Right renal pelvis (tissue), 4 donors: ENCODE measurements at places on chromosomes 13 and 19.

- DNase-seq, result no peak
These were observed 10.6 kb downstream of the GPI start for GRCh38 chr19:34375598-34375997.

DNA sequence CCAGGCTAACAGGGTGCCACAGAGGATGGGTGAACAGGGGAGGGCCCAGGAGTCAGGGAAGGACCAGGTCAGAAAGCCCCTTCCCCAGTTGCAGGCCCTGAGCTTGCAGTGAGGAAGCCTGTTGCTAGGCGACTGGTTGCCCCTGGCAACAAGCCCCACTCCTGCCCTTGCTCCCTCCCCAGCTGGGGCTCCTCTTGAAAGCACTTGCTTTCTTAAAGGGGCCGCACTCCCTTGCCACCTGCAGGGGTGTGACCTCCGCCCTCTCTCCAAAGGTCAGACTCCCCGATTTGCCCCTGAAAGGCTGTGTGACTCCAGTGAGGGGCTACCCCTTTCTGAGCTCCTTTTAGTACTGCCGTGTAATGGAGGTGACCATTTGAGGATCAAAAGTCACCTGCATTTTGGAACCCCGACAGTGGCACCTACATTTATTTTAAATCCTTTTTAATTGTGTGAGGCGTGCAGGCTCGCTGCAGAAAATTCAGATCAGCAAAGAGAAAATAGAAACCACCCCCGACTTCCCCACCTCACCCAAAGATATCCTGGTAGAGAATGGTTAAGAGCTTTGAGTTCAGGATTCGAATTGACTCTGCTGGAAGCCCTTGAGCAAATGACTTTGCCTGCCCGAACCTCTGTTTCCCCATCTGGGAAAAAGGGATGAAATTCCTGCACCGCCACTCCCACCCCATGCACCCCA, 4.8 kb downstream of the FCHO1 start:
- DNase-seq, result no peak

GRCh38 chr13:40026741-40027140, 371.3 kb downstream of the COG6 start:
- no peak for DNase-seq

DNA sequence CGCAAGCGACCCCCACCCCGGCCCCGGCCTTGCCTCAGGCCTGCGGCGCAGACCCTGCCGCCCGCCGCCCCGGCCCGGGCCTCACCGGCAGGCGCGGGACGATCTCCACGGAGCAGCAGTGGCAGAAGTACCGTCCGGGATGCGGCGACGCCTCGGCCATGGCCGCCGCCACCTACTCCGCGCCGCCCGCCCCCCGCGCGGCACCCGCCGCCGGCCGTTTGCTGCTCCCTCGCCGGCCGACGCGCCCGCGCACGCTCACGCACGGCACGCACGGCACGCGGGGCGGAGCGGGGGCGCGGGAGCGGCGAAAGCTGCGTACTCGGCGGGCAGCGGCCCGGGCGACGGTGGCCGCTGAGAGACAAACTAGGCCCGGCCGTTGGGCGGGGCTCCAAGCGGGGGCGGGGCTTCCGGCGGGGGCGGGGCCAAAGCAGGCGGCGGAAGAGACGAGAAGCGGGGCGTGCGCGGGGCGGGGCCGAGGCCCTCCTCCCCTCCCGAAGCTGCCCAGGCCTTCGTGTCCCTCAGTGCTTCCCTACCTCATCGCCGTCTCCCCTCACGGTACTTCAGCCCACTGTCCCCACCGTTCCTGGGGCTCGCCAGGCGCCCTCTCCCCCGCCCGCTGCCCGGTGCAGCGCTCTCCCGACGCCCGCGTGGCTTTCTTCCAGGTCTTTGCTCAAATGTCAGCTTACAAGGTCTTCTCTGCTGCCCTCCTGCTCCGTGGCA, at the start of gene RNF126:
Gene RNF126 (minus strand): TSS at position 253 of the 720 bp plus-strand sequence. CDS start 93 bp downstream, at position 160.
- DNase-seq, result peak; percentile 78

DNA sequence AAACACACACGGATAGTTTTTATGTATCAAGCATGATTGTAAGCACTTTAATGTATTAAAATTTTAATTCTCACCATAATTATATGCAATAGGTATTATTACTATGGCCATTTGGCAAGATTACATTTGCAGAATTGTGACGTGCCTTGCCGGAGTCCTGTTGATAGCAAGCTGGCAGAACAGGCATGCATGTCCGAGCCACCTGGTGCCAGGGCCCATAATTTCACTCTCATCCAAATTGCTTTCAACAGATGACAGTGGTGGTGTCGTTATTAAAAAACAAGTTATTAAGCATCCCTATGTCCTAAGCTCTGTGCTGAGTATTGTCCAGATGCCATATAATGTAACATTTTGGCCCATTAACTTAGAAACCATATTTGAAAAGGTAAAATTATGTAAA, 374.3 kb downstream of the FOXO1 start:
- no peak for DNase-seq

DNA sequence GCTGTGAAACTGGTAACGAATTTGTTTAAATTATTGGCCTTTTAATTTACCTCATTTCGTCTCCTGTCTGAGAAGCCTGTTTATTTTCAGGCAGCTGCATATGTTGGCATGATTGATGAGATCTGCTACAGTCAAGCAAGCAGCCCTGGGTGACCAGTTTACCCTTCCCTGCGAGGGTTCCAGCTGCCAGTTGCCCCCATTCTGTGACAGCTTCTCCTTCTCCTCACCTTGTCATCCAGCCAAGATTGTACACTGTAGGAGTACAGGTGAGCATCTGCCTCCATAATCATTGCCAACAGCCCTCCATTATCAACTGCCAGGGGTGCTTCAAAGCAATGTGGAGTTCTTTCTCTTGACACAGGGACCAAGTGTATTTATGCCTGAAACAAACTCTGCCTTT, 1979.9 kb upstream of the PRR20A start:
- no peak for DNase-seq

DNA sequence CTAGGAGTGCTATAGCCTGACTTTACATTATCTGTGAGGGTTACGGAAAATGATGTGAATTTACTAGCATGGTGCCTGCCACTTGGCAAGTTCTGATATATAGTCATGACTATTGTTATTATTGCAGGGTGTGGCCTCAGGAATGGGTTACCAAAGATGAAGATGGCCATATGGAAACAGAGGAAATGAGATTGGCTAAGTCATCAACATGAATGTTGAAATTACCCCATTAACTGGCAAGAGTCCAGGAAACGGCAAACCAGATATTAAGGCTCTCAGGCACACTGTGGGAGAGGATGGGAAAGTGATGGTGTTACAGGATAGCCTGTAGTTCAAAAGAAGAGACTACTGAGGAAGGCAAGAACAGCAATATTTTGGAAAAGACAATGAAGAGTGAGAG, 183.3 kb downstream of the KCNRG start:
- no peak for DNase-seq

DNA sequence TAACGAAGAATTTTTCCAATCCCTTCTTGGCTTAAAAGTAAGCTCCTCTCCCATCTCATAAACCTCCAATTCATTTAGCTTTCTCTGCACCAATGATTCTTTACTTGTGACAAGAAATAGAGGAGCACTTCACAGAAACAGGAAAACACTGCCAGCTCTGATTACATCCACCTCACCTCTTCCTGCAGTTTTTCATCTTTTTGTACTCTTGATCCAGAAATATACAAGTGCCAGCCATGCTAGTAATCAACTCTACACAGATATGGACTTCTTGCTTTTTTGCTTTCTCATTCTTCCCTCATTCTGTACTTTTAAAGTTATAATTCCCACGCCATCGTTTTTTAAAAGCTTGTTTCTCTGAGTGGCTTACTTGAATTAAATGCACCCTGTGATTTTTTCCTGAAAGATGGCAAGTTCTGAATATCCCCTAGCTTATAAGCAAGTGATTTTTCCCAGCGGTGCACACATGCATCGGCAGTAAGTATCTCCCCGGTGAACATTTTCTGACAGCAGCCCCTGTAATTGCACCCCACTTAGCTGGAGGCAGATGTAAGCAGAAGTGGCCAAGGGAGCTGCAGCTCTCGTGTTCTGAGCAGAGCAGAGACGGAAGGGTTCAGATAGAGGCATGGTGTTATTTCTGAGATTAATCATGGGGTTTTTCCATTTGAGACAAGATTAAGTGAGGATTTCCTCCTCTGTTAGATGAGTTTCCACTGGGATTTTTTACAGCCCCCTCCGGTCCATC, 340.7 kb downstream of the SLC7A1 start:
- DNase-seq, result no peak

DNA sequence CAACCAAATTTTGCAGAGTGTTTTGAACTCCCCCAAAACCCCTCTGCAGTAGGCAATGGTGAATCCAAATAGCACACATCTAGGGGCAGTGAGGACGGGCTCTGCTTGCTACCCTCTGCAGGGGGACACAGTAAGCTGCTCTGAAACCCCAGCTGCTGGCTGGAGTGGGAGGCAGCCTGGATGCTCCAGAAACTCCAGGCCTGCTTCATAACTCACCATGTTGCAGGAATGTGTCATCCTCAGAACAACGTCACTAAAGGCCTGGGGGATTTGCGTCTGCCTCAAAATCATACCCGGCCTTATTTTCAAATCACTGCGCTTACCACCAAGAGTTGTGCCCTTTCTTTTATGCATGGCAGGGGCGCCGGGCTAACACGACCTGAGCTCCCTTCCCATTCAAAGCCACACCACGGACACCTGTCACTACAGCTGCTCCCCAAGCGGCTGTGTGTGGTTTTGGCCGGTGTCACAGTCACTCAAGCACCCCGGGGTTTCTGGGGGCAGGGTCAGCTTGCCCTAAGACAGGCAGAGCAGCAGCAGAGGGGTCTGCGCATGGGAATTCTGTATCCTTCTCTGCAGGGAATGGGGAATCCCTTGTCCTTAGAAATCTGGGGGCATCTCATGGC, 93.9 kb downstream of the TSHZ3 start:
- no peak for DNase-seq

- no peak for DNase-seq
These were observed 410.2 kb downstream of the TBC1D4 start for GRCh38 chr13:75071796-75072195.

GRCh38 chr13:99008577-99008976, 30.7 kb upstream of the DOCK9 start:
- DNase-seq, result no peak

DNA sequence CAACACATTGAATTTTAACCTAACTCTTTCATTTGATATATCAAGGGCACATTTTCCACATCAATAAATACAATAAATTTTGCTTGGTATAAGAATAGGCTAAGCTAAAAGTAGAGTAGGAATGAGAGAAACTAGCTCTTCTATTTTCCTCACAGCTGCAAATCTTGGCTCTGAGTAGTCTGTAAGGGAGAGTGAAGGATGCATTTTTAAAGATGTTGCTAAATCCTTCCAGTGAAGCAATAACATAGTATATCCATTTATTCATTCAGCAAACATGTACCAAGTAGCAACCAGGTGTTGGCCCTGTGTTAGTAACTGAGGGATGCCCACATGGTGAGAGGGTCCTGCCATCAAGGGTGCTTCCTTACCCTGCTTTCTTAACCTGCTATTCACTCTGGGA, 799.9 kb downstream of the PCDH9 start:
- DNase-seq, result no peak

DNA sequence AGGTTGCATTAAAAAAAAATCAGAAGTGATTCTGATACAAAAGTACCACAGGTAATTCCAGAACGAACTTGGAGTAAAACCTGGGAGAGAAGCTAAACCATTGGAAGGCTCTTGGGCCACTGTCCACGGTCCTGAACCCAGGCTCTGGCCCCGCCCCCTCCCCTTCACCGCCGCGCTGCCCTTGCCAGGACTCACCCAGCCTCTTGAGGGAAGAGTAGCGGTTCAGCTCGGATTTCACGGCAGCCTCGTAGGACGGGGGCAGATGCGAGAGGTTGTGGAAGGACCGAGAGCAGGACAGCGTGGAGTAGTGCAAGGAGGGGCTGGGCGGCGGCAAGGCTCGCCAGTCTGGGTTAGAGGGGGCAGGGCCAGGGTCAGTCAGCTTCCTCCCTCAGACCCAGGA, 5.7 kb downstream of the SHISA7 start:
- DNase-seq, result no peak

DNA sequence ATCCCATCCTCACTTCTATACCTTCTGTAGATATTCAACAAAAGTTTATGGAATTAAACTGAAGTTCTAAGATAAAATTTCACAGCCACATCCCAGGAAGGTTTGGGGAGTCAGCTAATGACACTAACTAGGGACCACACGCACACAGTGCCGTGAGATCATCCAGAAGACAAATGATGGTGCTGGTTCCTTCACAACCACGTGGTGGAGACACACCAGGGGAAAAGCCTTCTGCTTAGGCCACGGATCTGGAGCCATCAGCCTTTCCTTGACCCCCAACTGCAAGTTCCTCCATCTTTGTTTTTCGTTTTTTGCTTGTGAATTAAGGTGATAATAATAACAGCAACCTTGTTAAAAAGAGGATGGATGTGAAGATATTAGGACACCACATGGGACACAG, 241.6 kb upstream of the MAB21L1 start:
- no peak for DNase-seq

GRCh38 chr19:11201791-11202190, 4.4 kb upstream of the KANK2 start:
- DNase-seq, result no peak

- DNase-seq, result no peak
These were observed 739.1 kb downstream of the DIAPH3 start for GRCh38 chr13:59424661-59425060.

DNA sequence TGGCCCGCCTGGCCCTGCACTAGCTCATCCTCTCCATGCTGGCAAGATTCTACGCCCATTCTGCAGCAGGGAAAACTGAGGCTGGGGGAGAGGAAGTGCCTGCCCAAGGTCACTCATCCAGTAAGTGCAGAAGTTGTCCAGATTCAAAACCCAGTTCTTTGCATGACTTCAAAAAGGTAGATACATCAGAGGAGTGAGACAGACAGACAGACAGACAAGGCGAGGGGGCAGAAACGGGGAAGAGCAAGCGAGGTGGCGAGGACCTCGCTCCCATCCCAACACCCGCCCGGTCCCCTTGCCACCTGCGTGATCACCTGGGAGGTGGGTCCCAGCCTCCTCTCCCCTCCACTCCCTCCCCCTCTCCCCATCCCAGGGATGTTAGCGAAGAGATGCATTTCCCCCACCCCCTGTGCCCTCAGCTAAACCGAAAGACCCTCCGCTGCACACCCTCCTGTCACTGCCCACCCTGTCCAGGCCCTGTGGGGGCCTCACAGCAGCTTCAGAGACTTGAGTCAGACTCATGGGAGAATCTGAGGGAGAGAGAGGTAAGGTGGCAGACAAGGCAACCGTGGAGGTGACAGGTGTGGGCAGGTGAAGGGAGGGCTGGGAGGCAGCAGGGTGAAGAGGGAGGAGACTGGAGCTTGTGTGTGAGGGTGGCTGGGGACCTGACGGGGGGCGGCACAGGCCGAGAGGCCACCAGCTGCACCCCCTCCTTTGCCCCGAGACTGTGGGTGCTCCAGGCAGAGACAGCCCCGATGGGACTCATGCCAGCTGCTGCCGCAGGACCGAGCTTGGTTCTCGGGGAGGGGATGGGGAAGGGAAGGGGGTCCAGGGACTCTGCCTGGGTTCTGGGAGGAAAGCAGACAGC, 18.9 kb downstream of the LRRC4B start:
- no peak for DNase-seq

DNA sequence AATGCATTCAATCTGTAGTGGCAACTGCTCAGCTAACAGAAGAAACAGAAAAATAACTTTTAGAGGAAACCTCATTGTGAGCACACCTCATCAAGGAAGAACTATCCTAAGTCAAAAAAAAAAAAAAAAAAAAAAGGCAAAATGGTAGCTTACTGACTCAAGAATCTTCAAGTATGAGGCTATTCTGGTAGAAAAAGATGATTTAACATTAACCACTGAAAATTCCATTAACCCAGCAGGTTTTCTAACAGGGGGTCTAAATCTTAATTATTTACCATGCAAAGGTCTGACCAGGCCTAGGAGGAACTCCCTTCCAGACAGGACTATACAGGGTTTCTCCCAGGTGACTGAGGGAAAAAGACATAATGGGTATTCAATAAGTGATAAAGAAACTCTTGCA, 28.4 kb upstream of the ZNF83 start:
- DNase-seq, result no peak

GRCh38 chr13:34943436-34944273, 1.6 kb downstream of the NBEA start:
- DNase-seq, result no peak
